T-helper 17 cell (primary cell): ENCODE measurements at places on chromosomes 1 and 21. TPM values are rescaled to one million over a fixed set of nuclear protein-coding genes. Genes with fewer than 3 reads are reported as not detected.

The AGRN gene
- 1.2 TPM for total RNA-seq

DNA sequence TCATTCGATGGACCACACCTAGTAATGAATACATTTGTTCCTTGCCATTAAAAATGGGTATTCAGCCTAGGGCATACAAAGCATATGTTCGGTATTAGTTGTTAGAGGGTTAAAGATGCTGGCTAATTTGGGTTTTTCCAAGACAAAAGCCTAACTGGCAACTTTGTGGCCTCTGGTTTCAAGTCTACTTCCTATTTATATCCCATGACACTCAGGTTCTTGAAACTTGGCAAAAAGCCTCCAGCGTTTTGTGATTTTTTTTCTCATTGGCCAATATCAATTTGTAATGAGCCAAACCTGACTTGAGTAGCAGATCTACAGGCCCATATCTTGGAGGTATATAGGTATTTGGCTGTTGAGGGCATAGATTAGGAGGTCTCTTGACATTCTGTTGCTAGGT is 75.3 kb downstream of the C1orf21 start:
- DNase-seq = no peak

DNA sequence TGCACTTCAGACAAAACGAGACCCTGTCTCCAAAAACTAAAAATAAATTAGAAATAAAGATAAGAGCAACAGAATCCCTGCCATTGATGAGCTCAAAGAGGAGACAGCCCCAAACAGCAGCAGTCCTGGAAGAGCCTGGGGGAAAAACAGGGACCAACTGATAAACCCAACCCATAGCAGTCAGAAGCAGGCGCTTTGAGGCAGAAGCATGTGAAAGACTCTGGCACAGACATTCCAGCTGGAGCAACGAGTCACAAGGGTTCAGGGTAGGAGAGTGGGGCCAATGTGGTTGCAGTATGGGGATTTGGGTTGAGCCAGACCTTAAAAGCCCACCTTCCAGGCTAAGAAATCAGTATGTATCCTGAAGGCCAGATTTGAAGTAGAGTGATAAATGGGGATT is 78.5 kb downstream of the MPZL1 start:
- no peak for DNase-seq

DNA sequence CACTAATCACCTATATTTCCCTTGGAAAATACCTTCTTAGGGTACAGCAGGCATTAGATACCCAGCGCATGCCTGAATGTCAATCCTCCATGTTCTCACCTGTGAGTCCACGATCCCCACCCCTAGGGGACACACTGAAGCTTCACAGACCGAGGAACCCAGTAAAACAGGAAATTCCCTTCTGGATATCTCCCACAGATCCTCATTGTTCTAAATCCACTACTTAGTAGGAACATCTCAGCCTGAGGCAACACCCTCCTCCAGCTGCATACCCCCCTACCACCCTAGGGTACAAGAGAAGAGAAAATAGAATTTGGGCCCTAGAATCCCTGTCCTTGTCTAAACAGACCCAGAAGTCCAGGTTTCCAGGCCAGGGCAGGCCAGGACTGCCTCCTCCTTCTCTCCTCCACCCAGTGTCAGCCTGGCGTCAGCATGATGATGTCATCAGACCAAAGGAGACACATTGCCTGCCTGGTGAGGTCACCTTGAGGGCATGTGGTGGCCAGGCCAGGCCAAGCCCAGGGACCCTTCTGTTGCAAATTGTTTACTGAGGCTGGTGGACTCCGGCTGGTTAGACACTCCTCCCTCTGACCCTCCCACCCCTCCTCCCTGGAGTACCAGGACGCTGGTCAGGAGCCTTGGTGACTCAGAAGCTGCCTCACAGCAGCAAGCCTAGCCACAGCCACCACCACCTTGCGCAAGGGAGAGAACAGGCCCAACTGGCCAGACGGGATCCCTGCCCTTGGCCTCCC is 6.2 kb downstream of the NECTIN4 start:
- DNase-seq = no peak

DNA sequence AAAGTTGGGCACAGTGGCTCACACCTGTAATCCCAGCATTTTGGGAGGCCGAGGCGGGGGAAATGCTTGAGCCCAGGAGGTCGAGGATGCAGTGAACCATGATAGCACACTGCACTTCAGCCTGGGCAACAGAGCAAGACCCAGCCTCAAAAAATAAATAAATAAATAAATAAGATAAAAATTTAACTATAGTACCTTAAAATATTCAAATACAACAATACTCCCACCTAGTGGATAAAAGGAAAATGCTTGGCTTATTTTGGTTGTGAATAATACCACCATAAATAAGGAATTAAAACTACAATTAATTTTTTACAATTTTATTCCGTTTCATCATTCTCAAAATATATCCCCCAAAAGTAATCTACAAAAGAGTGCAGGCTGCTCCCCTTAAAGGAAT is 8.1 kb downstream of the PSMG1 start:
- no peak for DNase-seq

The TLR5 gene
- total RNA-seq = 2.8 TPM

The ADPRS gene
- 21.2 TPM for total RNA-seq
